ENCODE measurements at places on chromosomes 3 and 15.

DNA sequence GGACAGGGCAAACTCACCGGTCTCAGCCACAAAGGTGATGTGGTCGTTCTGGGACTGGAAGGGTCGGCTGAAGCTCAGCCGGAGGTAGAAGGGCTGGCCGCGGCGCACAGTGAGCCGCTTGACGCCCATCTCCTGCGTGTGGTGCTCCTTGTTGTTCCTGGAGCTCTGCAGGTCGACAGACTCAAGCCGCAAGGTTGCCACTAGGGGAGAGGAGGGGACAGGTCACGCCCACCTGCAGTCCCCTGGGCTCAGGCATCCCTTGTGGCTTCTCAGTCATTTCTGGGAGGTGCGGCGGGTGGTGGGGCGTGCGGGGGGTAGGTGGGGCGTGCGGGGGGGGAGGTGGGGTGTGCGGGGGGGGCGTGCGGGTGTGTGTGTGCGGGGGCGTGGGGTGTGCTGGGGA, 26.7 kb upstream of the TGM5 start:
- DNase-seq: no peak

GRCh38 chr3:112634786-112635541, 6.0 kb downstream of the CCDC80 start:
- no peak for DNase-seq

GRCh38 chr3:50233176-50233575, 2.8 kb upstream of the GNAI2 start:
- DNase-seq: no peak

DNA sequence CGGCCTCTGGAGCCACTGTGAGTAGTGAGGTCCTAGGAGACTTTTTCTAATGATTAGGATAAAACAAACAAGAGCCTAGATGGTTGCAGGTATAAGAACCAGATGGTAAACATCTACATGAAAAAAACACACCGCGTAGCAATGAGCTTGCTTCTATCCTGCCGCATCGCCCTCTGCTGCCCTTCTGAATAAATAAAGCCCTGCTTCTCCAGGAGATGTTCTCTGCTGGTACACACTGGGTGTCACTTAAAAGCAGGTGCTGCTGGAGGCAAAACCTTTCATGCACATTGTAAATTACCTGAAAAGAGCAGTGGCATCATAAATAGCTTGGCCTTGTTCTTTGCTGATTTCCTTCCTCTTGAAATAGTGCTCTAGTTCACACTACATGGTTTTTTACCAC, 164.4 kb upstream of the TOPAZ1 start:
- DNase-seq: no peak

GRCh38 chr15:45338417-45338816, 39.9 kb downstream of the GATM start:
- DNase-seq: no peak

DNA sequence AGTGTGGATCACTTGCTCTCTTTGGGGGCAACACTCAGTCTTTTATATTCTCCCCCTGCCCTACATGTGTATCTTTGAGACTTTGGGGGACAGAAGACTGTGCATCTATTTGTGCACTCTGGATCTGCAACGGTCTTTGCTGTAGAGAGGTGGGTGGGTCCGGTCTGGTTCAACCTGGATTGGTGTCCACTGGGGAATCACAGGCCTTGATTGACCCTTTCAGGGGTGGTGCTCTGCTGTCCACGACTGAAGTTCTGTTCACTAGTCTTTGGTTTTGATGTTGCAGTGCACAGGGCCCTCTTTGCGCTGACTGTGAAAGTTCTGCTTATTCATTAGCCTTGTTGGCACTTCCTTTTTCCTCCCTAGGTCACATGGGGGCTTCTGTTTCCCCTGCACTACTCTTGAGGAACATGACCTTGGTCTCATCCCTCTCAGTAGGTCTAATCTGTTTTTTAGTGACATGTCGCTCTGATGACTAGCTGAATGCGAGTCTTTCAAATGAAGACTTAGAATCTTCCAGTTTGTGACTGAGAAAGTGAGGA, 284.2 kb downstream of the SV2B start:
- no peak for DNase-seq

DNA sequence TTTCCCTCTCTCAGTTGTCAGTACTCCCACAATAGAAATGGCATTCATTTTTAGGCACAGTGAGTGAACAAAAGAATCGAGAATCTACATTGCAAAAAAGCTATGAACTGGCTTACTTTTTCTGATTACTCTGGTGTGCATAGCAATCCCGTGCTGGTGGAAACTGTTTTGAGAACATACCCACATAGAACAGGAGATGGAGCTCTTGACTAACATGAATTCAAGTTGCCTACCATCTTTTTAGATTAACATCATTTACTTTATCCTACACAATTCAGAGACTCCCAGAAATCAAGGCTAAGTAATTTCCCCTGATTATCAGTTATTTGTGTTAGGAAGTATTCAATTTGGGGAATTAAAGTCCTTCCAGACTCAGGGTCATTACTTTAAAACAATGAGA, 326.6 kb downstream of the ARPP21 start:
- DNase-seq: no peak
